ENCODE measurements at places on chromosomes 1 and 21.
A peak's percentile ranks its signal among the peaks of the same experiment; 100 is the strongest.

GRCh38 chr21:38777531-38777930, 28.2 kb upstream of the ETS2 start:
- DNase-seq, result no peak

GRCh38 chr1:9416506-9416905, 122.8 kb upstream of the SLC25A33 start:
- no peak for DNase-seq

GRCh38 chr1:63698001-63698838, 75.6 kb upstream of the ROR1 start:
- no peak for DNase-seq

GRCh38 chr1:13899856-13900255, 199.9 kb downstream of the PRDM2 start:
- DNase-seq, result no peak

DNA sequence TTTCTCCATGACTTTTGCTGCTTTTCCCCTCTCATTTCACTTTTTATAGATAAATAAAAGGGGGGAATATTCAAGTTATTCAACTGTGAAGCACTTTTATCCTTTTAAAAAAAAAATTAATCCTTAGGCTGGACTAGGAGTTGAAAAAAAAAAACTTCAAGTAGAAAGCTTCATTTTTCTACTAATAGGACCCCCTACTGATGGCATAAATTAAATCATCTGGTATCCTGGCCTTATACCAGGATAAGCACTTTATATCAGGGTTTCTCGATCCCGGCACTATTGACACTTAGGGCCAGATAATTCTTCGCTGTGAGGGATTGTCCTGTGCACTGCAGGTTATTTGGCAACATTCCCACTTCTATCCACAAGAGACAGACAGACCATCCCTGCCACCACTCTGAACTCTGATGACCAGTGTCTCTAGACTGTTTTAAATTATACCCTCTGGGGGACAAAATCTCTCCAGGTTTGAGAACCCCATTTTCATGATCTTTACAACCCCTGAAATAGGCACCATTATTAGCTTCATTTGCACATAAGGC, 17.6 kb downstream of the USP33 start:
- DNase-seq, result no peak

GRCh38 chr1:109204484-109204883, 9.2 kb upstream of the SARS1 start:
- DNase-seq, result no peak

GRCh38 chr1:231856894-231857293, 230.3 kb downstream of the DISC1 start:
- DNase-seq, result no peak

GRCh38 chr1:110005971-110006370, 21.4 kb downstream of the AHCYL1 start:
- peak; percentile 45 for DNase-seq

GRCh38 chr1:203340112-203340790, 10.7 kb downstream of the FMOD start:
- peak; percentile 65 for DNase-seq

- DNase-seq, result no peak
These were observed 21.1 kb downstream of the LRRC38 start for GRCh38 chr1:13492711-13493110.

DNA sequence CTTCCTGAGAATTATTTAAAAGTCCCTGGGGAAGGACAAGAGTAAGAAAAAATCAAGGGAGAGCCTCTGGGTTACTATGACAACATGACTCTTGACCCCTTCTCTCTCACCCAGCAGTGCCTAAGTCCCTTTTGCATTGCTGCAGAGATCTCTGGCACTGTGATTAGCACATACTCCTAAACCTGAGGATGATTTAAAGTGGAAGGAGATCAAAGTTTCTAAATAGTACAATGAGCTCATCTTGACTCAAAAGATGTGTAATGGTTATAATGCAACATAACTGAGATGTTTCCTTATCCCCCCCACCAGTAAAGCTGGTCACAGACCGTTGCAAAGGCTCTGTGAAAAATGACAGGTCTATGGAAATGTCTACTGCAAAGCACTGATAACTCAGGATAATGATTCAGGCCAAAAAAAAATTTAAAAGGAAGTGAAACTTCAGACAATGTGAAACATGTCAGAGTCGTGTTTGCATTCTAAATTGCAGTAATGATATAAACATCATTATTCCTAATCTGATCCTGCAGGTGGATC, 519.2 kb downstream of the KIF26B start:
- DNase-seq, result peak; percentile 55

DNA sequence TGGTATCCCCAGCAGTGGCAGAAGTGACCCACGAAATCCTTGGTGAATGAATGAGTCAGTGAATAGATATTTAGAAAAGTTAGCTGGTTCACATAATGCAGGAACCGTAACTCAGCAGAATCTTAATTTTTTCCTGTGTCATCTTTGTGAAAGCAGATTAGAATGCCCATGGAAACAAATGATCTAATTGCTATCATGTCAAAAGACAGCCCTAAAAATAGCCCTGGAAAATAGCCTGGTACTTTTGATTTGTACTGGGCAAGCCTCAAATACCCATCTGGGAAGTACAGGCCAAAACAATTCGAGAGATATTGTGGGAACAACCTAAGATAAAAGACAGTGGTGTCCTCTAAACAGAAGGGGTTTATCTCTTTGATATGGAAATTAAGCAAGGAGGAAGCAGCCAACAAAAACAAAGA, 21.1 kb downstream of the FYB2 start:
- DNase-seq, result no peak

- no peak for DNase-seq
These were observed 9.2 kb downstream of the POU2F1 start for GRCh38 chr1:167229719-167230385.

- peak; percentile 50 for DNase-seq
These were observed 22.5 kb downstream of the NTMT2 start for GRCh38 chr1:170168265-170168664.

DNA sequence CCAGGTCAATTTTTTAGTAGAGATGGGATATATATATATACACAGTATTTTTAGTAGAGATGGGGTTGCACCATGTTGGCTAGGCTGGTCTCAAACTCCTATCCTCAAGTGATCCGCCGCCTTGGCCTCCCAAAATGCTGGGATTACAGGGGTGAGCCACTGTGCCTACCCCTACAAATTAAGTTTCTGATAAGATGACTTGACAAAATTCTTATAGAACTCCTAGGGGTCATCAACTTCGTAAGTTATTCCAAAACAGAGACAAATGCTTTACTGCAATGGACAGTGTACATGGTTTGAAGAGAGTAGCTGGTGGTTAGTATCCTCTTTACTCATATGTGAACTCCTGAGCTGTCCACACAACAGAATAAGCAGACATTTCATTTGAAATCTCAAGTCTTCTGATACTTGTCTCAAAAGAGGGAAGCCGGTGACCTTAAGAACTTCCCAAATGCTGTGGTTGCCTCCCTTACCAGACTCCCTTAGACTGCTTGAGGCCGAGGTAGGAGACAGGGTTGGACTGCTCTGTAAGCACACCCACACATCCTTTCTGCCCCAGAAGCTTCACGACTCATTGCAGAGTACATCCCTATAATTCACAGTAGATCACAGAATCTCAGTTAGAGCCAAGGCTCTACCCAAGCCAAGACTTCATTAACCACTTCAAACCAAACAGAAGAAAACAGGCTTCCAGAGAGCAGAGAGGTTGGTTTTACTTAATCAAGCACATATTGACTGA, 244.1 kb upstream of the IRF2BP2 start:
- DNase-seq, result no peak

GRCh38 chr1:177355575-177355974, 184.8 kb downstream of the BRINP2 start:
- peak; percentile 15 for DNase-seq

DNA sequence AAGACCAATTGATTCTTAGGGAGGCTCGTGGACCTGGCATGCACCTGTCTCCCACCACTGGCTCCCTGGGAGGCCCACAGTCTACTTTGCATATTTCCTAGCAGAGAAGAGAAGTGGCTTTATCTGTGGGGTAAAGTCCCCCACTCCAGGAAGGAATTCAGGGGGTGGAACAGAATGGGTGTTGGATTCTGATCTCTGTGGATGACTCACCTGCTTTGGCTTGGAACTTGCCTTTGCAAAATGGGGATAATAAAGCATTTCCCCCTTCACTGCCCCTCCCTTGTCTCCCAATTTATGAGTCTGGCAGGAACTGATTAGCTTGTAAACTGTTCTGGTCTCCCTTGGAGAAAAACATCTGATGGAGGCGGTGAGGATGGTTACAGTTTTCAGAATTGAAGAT, 21.2 kb upstream of the OTUD3 start:
- DNase-seq, result peak; percentile 18

GRCh38 chr1:168136709-168137514, at the start of gene GPR161:
TSS of gene GPR161 (minus strand) at chr1:168136930. CDS start at chr1:168104850, 32,080 bp downstream.
- peak; percentile 39 for DNase-seq

DNA sequence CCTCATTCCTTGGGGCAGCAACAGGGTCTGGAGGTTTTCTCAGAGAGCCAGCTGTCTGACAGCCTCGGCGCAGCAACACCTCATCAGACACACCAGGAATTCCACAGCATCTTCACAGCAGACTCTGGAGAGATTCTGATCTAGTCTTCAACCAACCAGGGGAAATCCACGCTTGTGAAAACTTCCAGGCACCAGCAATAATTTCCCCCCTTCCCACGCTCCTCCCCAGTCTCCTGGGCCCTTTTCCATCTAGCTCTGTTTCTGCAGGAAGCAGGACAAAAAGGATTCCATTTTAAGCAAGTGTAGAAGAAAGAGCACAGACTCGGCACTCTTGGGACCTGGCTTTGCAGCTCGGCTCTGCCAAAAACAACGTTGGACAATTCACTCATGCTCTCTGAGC, 44.3 kb upstream of the CAPZB start:
- no peak for DNase-seq

GRCh38 chr1:246108278-246108925, 398.7 kb downstream of the SMYD3 start:
- DNase-seq, result no peak

DNA sequence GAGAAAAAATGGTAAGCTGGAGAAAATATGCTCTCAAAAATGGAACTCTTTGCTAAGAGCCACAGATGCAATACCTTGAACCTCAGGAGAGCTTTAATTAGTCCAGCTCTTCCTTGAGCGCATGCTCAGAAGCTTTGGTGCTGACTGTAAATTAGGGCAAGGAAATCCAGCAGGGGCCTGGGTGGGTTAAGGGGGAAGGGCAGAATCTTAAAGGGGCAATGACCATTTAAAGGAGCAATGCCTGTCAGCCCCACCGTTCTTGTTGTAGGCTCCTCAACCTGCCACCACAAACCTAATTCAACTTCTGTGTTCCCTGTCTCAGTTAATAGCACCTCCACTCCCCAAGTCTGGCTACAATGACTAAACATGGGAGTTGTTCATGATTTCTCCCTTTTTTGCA, 6.8 kb upstream of the SLC22A15 start:
- no peak for DNase-seq

DNA sequence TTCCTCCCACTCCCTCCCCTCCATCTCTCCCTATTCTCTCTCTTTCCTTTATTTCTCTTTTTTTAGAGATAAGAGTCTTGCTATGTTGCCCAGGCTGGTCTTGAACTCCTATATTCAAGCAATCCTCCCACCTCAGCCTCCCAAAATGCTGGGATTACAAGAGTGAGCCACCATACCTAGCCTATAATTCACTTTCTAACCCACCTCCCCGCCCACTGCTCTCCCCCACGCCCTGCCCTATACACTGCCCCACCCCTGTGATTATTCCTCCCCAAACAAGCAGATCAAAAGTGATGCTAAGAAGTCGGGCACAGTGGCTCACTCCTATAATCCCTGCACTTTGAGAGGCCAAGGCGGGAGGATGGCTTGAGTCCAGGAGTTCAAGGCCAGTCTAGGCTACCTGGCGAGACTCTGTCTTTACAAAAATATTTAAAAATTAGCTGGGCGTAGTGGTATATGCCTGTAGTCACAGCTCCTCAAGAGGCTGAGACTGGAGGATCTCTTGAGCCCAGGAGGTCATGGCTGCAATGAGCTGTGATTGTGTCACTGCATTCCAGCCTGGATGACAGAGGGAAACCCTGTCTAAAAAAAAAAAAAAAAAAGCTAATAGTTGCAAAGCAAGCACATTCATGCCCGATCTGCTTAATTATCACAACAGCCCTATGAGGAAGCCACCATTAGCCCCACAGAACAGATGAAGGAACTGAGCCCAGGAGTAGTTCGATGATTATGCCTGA, 12.8 kb upstream of the E2F2 start:
- no peak for DNase-seq

GRCh38 chr21:29613021-29613420, 314.3 kb downstream of the BACH1 start:
- DNase-seq, result no peak

GRCh38 chr1:85611856-85612255, 31.3 kb downstream of the CCN1 start:
- peak; percentile 100 for DNase-seq

DNA sequence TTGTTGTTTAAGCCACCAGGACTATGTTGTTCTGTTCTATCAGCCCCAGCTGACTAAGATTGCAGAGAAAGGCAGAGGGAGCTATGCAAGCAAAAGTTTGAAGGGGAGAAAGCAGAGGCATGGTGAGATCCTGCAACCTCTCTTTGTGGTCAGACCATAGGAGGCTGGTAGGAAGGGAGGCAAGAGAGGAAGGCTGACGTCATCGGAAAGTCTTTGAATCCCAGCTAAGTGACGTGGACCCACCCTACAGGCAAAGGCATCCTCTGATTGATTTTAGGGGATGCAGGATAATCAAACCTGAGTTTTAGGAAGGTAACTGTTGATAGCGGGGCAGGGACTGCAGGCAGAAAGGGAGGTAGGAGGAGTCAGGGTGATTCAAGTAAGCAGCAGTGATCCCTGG, 23.3 kb upstream of the TNNI1 start:
- no peak for DNase-seq

DNA sequence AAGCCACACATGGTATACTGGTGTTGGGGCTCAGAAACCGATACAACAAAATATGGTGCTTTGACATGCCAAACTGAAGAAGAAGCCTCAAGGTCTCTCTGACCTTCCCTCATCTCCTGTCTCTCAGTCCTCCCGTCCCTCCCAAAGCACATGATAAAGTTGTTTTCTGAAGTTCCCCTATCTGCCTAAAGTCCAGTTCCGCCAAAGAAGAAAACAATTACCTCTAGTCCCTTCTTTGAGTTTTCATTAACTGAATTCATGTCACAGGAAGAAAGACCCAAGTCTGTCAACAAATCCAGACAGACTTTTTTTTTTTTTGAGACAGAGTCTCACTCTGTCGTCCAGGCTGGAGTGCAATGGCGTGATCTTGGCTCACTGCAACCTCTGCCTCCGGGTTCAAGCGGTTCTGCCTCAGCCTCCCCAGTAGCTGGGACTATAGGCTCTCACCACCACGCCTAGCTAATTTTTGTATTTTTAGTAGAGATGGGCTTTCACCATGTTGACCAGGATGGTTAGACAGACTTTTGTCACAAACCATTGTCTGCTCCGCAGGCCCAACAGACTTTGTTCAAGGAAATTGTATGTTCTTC, 32.2 kb upstream of the SLC2A1 start:
- DNase-seq, result no peak

DNA sequence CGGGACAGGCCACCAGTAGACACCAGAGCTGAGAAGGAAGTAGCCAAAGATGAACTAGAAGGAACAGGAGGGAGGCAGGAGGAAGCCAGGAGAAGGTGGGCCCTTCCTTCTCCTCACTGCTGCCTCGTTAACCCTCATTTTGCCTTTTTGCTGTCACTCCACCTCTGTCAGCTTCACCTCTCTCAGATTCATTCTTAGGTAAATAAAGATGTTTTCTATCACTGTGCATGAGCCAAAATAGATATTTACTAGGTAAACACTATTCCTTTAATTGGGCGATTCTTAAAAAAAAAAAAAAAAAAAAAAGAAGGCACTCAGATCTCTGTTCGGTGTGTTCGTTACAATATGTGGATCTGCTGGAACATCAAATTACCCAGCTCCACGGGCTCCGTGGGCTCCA, 112.3 kb downstream of the GLUL start:
- no peak for DNase-seq

Measured in HCEC 1CT (cell line).